ENCODE measurements at places on chromosomes 2 and 18.

DNA sequence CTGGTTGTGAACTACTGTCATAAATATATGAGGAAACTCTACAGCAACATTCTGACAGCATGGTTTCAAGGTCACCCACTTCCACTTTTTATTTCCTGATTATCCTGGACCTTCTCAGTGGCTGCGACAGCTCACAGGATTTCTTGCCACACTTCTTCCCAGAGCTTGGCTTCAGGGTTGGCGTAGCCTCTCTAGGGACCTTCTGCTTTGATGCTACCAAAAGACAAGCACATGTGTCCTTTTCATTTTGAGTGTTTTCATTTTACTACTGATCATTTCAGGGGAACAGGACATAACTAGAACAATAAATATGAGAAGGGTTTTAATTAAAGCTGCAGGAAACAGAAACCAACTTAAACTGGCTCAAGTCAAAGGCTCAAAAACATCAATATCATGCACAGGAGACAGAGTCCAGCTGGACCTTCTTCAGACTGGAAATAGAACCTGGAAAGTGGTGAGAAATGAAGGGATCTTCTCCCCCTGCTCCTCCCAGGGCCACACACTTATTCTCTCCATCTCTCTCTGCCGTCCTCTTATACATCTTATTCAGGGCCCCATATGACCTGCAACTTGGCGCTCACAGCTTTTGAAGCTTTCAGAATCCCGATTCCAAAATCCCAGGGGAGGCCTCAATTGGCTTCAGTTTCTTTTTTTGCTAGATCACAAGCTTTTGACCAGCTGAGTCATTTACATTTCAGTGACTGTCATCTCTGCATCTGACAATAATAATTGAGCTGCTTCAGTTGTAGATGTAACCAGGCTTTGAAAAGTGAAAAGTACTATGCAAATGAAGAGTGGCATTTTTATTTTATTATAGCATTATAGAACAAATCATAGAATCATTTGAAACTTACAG is 9.7 kb downstream of the VIT start:
- no peak for DNase-seq

DNA sequence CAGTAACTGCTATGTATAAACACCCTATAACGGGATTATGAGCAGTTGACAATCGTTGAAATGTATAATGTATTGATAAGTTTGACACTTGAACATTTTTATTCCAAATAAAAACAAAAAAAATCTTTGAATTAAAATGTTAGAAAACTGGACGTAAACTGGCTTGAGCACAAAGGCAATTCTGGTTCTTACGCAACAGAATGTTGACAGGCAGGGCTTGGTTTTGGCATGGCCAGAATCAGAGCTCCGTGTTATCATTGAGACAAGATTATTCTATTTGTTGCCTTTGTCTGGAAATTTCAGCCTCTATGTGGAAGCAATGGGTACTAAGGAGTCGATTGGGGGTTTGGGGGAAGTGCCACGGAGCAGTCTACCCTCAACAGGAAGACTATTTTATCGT is 1028.6 kb upstream of the ZEB2 start:
- no peak for DNase-seq

DNA sequence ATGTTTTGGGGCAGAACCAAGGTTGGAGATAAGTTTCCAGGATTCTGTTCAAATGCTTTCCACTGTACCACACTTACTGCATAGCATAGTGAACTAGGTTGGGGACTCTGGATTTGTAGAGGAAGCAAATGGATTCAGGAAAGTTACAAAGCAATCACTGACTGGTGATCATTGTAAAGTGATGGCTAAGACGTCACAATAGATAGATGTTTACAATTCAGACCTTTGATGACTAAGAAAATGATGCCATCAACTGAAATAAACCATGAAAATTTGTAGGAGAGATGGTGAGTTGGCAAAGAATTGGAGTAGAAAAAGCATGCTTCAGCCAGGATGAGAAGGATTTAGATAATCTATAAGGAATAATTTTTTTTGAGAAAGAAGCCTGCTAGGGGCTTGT is 178.0 kb downstream of the UBE2E3 start:
- DNase-seq = no peak

DNA sequence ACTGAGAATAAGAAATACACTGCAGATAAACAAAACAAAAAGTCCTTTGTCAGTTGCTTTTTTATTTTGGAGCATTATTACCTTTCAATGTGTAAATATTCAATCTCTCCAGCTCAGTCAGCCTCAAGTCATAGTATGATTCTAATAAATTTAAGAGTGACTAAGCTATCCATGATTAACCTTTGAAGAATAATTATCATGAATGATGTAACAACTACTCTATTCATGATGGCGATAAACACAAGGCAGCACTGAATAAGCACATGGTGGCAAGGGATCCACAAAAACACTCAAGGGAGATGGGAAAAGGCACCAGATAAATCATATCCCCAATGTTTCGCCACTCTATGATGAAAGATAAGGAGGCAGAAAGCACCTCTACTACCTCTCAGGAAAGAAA is 67.0 kb downstream of the MAP4K3 start:
- DNase-seq = no peak

GRCh38 chr18:51151568-51152511 is 45.6 kb downstream of the MEX3C start:
- peak; percentile 70 for DNase-seq

GRCh38 chr2:172969609-172970008 is 106.0 kb upstream of the MAP3K20 start:
- no peak for DNase-seq

GRCh38 chr18:23270986-23271680 is 135.8 kb downstream of the CABLES1 start:
- DNase-seq = no peak

- no peak for DNase-seq
Measured at GRCh38 chr2:57443973-57444521, 602.6 kb upstream of the VRK2 start.

DNA sequence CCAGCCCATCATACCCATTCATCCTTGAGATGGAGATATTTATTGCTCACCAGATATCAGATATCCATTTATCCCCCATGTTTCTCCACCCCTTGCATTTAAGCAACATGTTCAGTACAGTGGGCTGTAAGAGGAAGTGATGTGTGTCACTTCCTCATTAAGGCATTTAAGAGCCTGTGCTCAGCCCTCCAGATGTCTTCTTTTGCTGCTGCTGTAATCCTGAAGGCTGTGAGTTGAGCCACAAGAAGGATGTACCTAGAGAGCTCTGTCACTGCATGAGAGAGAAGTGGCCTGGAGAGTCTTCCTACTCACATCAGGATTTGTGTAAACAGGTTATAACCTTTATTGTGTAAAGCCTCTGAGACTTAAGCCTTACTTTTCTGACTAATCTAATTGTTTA is 151.8 kb upstream of the UNC80 start:
- peak; percentile 2 for DNase-seq

GRCh38 chr2:109027702-109028101 is 38.7 kb upstream of the EDAR start:
- no peak for DNase-seq

GRCh38 chr18:75222407-75222806 is 11.8 kb downstream of the TSHZ1 start:
- DNase-seq = no peak

- DNase-seq = no peak
Measured at GRCh38 chr2:159051133-159051532, 82.7 kb downstream of the TANC1 start.

GRCh38 chr2:109478906-109479493 is 134.8 kb downstream of the SEPTIN10 start:
- no peak for DNase-seq

- DNase-seq = no peak
Measured at GRCh38 chr2:125698280-125698679, 957.7 kb upstream of the GYPC start.

GRCh38 chr2:8761529-8762164 is 75.8 kb downstream of the KIDINS220 start:
- DNase-seq = peak; percentile 45

- no peak for DNase-seq
Measured at GRCh38 chr18:58041633-58042032, 2.4 kb upstream of the NEDD4L start.

GRCh38 chr2:7973801-7974480 is 707.9 kb upstream of the ID2 start:
- DNase-seq = no peak

- peak; percentile 52 for DNase-seq
Measured at GRCh38 chr2:237723602-237724001, 75.0 kb upstream of the RBM44 start.

DNA sequence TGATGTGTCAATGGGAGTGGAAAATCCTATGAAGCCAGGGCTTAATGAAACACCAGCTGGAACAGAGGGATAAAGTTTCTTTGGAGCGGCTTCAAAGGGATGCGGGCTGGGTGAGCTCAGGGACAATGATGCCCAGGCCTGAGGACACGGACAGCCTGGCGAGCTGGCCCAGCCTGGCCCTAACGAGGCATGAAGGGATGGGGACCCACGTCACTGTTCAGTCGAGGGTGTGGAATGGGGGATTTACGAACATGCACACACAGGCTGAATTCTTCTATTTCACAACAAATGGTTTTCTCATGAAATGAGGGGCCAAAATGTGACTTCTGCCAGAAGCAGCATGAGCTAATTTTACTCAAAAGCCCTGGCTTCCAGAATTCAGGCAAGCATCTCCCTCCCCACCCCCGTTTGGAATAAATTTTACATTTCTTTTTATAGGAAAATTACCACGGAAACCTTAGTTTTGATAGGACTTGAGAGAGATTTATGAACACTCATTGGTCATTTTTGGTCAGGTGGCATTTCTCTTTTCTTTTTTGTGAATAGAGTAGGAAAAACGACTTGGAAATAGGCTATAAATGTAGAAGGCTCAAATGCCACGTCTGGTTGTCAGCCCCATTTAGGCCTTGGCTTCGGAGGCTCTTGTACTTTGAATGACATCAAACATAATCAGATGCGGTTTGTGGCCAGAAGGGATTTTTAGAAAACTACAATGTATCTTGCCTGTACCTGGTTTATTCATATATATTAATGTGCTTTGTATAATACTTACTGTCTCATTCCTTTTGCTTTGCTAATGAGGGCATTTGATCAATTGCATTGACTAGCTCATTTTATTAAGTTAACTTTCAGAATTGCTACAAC is 893.8 kb upstream of the CELF4 start:
- no peak for DNase-seq

- DNase-seq = no peak
Measured at GRCh38 chr2:127504552-127505430, 21.5 kb downstream of the IWS1 start.

DNA sequence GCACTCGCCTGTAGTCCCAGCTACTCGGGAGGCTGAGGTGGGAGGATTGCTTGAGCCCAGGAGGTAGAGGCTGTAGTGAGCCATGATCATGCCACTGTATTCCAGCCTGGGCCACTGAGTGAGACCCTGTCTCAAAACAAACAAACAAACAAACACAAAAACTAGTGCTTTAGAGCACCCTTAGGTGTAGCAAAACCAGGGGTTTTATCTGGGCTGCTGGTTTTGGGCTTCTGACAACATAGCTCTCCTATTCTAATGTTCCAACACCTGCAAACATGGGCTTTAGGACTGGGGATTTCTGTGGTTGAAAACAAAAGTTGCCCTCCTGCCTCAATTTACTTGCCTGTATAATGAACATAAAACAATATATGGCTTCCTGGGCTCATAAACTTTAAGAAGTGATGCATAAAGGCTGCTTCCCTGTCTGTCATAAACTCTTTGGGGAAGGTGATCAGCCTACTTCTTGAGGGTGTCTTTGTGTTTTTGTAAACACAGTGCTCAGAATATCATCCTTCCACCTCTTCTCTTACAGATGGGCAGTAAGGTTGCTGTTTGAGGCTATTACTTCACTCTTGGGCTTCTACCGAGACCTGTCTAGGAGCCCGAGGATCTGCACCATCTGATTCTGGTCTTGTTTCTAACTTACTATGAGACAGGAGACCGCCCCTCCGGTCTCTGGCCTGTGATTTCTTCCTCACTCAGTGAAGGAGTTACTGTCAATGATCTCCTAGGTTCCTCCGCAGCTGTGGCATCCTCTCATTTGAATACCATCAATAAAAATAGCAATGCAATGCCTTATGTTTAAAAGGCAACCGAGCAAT is 246.5 kb downstream of the MYCN start:
- no peak for DNase-seq

DNA sequence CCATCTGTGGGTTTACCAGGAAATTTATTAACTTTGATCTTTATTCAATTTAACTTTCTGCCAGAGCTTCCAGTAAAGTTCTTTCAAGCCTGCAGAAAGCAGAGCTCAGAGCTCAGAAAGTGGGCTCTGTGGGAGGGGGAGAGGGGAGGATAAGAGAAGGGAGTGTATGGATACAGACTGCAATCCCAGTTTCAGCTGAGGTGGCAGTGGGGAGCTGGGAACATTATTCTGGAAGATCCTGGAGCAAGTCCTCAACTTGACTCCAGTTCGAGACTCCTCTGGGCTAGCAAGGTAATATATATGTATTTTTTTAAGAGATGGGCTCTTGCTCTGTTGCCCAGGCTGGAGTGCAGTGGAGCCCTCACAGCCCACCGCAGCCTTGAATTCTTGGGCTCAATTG is 108.9 kb upstream of the NABP1 start:
- DNase-seq = no peak

- DNase-seq = no peak
Measured at GRCh38 chr2:15043336-15044058, 411.0 kb downstream of the LRATD1 start.

GRCh38 chr2:240217431-240218301 is 77.2 kb upstream of the OTOS start:
- no peak for DNase-seq

GRCh38 chr2:52074130-52074719 is 1042.3 kb upstream of the NRXN1 start:
- DNase-seq = no peak

DNA sequence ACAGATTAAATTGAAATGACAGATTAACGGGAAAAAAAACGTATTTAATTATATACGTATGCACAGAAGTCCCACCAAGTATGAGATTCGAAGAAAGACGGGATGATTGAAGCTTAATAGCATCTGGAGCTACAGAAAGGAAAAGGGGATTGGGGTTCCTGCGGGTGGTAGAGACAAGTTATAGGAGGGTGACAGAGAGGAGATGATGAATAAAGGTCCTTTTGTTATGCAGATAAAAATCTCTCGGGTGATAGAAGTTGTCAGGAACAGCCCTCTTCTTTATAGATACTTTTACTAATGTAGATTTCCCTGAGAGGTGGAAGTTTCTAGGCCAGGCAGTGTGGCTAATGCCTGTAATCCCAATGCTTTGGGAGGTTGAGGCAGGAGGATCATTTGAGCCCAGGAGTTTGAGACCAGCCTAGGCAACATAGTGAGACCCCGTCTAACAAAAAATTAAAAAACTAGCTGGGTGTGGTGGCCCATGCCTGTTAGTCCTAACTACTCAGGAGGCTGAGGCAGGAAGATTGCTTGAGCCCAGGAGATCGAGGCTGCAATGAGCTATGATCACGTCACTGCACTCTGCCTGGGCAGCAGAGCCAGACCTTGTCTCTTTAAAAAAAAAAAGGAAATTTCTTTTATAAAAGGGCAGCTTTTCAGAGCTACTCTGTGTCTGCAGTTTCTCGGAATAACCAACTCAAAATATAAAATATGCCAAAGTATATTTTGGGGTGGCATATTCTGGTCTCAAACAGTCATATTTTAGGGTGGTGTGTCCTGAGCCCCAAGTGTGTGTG is 113.0 kb downstream of the STPG4 start:
- DNase-seq = no peak

- DNase-seq = no peak
Measured at GRCh38 chr18:48125724-48126123, 195.3 kb upstream of the SMAD2 start.

Measured in GM10248 (cell line).